ENCODE measurements at places on chromosomes 3 and 15.

DNA sequence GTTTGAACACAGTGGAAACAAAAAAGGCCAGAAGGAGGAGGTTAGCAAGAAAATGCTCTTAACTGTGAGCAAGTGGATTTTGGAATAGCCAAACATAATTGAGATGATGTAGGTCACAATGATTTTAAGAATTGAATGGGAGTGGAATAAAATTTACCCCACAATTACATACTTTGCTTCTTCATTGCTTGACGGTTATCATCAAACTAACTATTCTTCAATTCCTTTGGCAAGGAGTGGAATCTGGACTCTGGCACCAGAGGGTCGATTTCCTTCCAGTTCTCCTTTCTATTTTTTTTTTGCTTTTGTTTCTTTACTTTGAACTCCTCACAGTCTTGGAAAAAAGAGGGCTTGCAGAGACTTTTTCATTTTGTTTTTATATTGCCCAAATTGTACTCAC lies 634.5 kb upstream of the TGFBR2 start:
- no peak for DNase-seq

GRCh38 chr15:40443846-40444245 lies 3.1 kb downstream of the BAHD1 start:
- DNase-seq, result no peak

DNA sequence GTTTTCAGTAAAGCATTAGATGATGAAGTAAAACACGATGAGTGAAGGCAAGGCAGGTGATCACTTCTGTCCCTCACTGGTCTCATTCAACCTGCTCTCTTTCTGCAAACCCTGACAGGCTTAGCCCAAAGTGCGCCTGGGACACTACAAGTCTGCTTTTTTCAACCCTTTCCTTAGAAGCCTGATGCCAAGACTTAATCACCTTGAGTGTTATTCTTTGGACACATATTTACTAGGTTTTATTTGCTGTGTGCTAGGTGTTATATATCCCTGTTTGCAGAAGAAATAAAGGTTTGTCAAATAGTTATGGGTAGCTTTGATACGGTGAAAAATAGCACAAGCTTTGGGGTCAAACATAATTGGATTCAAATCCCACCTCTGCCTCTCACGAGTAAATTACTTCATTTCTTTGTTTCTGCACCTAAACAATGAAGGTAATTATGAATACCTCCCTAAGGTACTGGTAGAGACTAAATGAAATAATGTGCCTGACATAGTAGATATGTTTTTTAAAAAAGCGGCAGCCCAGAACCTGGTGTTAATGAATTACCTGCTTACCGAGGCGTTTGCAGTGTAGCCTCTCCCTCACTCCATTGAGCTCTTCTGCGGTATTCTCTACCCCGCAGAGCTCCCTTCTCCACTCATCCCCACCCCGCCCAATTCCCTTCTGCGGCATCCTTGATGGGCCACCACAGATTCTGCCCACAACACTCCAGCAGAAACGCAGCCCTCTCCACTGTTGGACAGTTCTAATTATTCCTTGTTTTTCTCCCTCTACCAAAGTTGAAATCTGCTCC lies 269.0 kb upstream of the TPM1 start:
- DNase-seq, result no peak

- DNase-seq, result no peak
Measured at GRCh38 chr15:43285609-43286037, 18.9 kb upstream of the TGM5 start.

- DNase-seq, result no peak
Measured at GRCh38 chr15:38130740-38131498, 121.7 kb upstream of the SPRED1 start.

DNA sequence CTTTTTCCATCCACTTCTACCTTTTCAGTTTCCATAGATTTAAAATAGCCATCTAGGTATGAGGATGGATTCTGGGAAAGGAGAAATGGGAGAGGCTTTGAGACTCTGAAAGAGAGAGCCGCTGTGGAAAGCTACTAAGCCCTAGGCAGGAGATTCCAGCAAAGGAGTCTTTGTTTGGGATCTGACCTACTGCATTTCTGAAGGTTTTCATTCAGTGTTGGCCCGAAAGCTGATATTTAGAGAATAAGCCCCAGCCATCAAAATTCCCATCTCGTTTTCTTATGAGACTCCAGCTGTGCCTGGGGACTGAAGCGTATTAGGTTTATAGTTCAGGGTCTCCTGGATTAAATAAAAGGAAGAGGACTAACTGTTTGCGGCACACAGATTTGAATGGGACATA lies 19.5 kb downstream of the LIPH start:
- DNase-seq, result no peak

- no peak for DNase-seq
Measured at GRCh38 chr3:55292360-55292759, 194.7 kb downstream of the WNT5A start.

- DNase-seq, result no peak
Measured at GRCh38 chr3:116367761-116368395, 77.4 kb downstream of the LSAMP start.

- peak; percentile 0 for DNase-seq
Measured at GRCh38 chr3:112379020-112379690, 46.2 kb downstream of the CD200 start.

GRCh38 chr15:46732060-46732459 lies 985.2 kb upstream of the SEMA6D start:
- no peak for DNase-seq

DNA sequence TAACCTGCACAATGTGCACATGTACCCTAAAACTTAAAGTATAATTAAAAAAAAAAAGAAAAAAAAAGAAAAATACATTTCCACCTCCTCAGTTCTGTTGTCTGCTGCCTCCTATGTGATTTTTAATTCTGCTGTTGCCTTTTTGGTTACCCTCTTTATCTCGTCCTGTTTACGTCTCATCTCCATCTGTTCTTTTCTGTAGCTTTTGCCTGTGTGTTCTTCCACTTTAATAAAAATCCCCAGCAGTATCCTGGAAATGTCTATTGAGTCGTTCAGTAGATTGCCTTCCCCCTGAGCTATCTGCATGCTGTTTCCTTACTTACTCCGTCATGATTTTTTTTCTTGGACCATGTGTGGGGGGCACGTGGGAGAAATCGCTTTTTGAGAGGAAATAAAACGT lies 302.5 kb downstream of the FEZF2 start:
- no peak for DNase-seq

- peak; percentile 66 for DNase-seq
Measured at GRCh38 chr3:52831500-52832301, 1.2 kb upstream of the ITIH4 start.

All from NCI-H510A (cell line).